ENCODE measurements at places on chromosomes 3 and 15. TPM values are rescaled to one million over a fixed set of nuclear protein-coding genes. Genes with fewer than 3 reads are reported as not detected.
A peak's percentile ranks its signal among the peaks of the same experiment; 100 is the strongest.

DNA sequence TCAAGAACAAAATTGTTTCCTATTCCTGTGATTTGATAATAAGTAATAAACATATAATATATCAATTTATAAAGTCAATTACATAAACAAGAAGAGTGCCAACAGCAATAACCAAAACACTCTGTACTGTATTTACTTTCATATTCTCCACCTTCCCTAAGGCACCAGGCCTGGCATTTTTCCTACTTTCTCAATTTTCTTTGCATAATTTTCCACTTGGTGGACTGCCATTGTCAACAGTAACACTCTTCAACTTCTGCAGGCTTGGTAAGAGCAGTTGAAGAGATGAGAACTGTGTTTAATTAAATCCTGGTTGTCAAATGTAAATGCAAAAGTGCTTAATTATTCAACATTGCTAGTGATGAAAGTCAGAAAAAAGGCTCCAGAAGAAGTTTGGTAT is 229.8 kb upstream of the PLSCR5 start:
- DNase-seq: no peak

The GRM7 gene
- 2.1 TPM for total RNA-seq

- DNase-seq: no peak
Measured at GRCh38 chr15:44011238-44011854, 183.7 kb downstream of the FRMD5 start.

DNA sequence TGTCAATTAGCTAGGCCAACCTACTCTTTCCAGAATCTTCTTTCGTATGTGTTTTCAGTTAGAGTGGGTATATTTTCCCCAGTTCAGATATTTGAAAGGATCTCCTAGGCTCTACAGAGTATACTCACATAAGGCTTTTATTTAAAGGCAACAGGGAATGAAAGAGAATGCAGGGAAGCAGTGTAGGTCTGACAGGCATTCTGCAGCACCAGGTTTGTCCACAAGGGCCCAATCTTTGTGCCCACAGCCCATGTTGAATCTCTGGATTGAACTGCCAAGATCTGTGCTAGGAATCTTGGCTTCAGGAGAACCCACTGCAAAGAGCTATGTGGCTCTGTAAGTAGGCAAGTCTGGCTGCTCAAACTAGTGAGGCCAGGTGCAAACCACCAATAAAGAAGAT is 24.2 kb upstream of the GALNT15 start:
- DNase-seq: no peak

DNA sequence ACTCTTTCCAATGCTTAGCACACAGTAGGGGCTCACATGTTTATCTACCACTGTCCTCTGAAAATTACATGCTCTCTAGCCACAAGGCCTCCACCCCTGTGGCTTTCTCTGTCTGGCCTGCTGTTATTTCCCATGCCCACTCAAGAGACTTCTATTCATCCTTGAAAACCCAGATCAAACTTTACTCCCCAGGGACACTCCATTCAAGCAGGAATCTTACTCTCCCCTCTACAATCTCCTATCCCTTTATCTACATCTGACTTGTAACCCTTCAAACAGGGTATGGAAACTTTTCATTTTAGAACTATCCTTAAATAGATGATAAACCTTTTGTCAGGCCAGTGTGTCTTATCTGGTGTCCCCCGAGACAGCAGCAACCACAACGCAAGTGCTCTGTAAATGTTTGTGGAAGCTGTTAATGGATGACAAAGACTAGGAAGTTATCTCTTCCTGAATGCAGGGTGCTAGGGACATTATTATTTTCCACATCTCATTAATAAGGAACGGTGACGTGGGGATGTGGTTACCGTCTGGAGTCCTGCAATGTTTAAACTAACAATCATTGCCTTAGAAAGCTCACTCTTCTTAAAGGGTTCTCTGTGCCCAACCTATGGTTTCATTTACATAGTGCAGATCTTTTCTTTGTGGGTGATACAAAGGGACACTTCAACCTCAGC is 322.3 kb downstream of the ARRDC4 start:
- no peak for DNase-seq

DNA sequence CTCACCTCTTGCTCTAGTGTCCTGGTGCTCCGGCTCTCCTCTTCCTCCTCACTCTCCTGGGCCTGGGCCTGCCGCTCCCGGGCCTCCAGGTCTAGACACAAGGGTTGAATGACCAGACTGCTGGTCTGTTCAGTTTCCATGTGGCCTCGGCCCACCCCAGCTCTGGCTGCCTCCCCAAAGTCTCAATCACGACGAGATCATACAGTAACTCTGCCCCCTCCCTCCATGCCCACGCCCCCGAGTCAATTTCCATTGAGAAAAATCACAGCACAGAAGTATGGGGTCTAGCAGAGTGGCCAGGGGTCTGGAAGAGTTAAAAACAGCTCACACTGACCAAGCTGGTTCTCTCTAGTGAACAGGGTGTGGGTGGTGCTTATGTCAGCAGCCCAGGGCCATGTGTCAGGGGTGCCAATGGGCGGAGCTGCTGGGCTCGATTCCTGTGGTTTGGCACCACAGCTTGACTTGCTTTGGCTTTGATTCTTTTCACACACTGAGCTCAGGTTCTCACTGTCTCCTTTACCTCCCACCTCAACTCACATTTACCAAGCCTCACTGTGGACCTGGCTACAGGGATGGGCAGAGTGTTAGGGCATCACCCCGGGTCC is 6.9 kb downstream of the C15orf62 start:
- DNase-seq: no peak

DNA sequence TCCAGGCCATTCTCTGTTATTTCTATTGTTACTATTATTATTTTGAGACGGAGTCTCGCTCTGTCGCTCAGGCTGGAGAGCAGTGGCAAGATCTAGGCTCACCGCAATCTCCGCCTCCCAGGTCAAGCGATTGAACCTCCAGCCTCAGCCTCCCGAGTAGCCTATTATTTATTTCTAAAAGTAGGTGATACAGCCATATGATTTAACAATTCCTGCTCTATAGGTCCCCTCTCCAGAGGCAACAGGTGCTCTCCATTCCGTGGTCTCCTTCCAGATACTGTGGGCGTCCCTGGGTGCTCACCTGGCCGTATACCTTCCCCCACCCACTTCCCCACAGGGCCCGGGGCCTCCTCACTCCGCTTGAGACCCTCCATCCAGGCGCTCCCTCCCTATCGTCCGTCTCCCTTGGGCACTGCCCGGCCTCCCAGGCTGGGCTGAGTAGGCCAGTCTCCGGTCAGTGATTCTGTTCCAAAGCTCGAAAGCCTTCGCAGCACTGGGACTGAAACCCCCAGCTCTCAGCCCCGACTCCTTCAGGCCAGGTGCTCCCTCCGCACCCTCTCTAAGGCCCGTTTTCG is 708 bp upstream of the PTPN23 start:
- DNase-seq: no peak

DNA sequence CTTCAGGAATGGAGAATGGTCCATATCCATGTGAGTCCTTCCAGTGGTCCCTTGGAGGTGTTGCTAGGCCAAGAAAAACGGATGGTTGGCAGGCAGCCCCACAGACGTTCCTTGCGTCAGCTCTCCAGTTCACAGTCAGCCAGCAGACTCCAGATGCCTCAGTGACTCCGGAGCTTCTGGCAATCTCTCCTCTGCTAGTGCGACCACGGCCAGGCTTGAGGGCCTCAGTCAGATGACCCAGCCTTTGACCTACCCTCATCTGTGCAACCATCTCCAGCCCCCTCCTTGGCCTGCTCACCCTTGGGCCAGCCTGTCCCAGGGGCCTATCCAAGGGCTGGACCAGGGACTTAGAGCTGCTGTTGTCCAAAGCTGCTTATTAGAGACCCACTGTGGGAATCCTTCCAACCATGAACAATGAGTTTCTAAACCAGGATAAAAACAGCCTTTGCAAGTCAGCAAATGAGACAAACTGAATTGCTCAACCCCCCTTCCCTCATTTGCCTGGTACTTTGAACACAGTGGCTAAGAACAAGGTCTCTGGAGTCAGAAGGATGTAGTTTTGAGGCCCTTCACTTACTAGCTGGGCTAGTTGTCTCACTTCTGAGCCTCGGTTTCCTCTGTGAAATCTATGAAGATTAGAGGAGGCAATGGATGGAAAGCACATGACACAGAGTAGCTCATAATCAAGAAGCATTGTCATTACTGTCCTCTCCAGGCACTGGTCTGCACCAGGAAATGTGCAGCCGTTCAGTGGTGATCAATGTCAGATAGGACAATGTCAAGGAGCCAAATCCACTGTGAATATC is 44.8 kb downstream of the ANP32A start:
- peak; percentile 92 for DNase-seq

GRCh38 chr15:64904189-64904588 is 7.5 kb upstream of the ANKDD1A start:
- DNase-seq: no peak

DNA sequence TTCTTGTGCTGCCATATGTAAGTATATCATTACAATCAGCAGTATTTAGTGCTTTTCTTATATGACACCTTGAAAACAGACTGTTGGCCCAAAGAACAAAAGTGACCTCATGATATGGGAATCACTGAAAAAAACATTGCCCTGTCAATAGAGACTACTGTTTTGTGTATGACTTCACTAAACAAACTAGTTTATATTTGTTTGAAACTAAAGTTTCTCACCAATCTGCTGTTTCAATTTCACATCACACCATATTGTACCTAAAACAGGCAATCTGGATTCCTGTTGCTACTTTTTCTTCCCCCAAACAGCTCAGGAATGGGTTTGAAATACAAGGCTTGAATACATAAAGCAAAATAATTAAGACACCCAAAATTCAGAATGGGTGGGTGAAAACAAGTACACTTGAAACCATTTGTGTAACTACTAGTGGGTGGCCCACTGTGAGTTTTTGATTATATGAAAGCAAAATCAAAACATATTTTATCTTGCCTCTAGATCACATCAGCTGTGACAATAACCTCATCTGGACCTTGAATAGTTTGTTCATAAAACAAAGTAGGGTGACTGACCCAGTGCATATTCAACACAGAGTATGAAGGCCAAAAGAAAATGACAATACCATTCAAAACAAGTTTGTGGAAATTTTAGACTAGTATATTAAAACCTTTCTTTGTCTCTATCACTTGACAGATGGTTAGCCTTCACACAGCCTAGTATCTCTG is 5.9 kb downstream of the ZBTB20 start:
- DNase-seq: no peak

DNA sequence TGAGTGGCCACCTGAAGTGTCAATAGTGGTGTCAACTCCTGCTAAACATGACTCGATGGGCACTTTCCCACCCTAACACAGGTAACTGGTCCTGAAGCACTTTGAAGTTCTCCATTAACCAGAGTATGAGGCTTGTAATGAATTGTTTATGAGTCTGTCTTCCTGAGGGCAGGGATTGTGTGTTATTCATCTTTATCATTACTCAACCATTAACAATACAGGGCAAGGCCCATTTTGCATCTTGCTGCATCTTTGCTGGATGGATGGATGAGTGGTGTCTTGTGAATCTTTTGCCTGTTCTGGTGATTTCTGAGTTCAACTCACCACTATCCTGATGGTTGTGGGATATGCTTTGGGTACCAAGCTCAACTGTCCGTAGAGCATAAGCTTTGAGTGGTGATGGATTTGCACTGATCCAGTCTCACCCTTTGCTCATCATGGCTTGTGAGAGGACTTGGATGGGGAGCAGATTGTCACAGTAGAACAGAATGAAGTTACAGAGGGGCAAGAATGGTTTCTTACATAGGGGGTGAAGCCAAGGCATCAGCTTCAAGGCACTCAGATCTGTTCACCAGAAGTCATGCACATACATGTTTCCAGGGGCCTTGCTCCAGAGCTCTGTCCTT is 22.3 kb upstream of the EPB42 start:
- no peak for DNase-seq

GRCh38 chr3:190697901-190698300 is 164.6 kb downstream of the GMNC start:
- DNase-seq: no peak

The TMEM212 gene
- total RNA-seq: not detected

- DNase-seq: no peak
Measured at GRCh38 chr3:174120997-174121396, 723.5 kb downstream of the NLGN1 start.

GRCh38 chr3:159763602-159764489 is 224.8 kb upstream of the IL12A start:
- peak; percentile 76 for DNase-seq

- no peak for DNase-seq
Measured at GRCh38 chr15:64847016-64847415, 5.3 kb downstream of the PLEKHO2 start.

GRCh38 chr3:194261581-194262063 is 89.5 kb downstream of the CPN2 start:
- peak; percentile 51 for DNase-seq

The GHSR gene
- not detected for total RNA-seq

GRCh38 chr3:149879872-149880271 is 66.9 kb downstream of the RNF13 start:
- DNase-seq: peak; percentile 82

DNA sequence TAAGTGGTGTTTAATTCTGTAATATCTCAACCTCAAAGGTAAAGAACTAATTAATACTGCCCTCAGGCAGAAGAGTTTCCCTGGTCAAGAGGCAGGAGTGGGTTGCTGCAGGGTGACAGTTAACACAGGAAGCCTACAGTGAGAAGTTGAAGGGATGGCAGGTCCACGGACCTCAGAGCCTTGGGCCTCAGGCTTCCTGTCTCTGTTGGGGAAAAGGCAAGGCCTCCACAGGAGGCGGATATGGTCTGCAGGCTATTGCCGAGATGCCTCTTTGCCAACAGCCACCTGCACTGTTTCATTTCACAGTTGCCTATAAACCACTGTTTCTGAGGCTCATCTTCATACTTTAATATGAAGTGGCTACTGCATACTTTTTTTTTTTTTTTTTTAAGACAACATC is 33.3 kb upstream of the RPN1 start:
- no peak for DNase-seq

The CYP8B1 gene
- not detected for total RNA-seq

The SPINK8 gene
- total RNA-seq: not detected

- no peak for DNase-seq
Measured at GRCh38 chr3:32113981-32114545, 7.6 kb downstream of the GPD1L start.

The DPPA2 gene
- not detected for total RNA-seq

The ECE2 gene
- not detected for total RNA-seq
